Neuronal stem cell (in vitro differentiated cells): ENCODE measurements at places on chromosomes 4 and X.

- no peak for DNase-seq
These were observed 1021.2 kb downstream of the PCDH7 start for GRCh38 chr4:31741326-31741725.

GRCh38 chrX:150405006-150405405 is 41.9 kb downstream of the MAMLD1 start:
- no peak for DNase-seq

DNA sequence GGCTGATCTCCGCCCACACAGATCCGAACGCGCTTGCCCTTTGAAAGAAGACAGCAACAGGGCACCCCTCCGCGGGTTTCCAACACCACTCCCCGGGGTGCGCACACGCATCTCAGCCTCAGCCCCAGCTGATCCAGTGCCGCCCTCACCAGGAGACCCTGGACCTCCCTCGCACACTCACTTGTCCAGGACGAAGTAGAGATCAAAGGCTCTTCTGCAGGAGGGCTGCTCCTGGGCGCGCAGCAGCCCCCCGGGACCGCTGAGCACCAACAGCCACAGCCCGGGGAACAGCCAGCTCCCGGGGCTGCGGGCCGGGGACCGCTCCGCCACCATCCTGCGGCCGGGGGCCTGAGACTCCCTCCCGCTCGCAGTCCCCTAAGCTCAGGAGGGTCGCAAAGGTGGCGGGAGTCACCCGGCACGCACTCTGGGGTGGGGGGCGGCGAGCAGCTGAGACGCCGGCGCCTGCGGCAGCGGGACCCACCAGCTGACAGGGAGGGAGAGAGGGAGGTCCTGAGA is 743 bp downstream of the ANTXR2 start:
- no peak for DNase-seq

- DNase-seq: no peak
These were observed 285.6 kb downstream of the TENM3 start for GRCh38 chr4:182528819-182529218.

DNA sequence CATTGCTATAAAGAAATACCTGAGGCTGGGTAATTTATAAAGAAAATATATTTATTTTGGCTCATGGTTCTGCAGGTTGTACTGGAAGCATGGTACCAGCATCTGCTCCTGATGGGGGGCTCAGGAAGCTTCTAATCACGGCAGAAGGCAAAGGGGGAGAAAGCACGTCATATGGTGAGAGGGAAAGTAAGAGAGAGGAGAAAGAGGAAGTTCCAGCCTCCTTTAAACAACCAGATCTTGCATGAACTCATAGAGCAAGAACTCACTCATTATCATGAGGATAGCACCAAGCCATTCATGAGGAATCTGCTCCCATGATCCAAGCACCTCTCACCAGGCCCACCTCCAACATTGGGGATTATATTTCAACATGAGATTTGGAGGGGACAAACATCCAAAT is 125.0 kb upstream of the GRPR start:
- DNase-seq: no peak

DNA sequence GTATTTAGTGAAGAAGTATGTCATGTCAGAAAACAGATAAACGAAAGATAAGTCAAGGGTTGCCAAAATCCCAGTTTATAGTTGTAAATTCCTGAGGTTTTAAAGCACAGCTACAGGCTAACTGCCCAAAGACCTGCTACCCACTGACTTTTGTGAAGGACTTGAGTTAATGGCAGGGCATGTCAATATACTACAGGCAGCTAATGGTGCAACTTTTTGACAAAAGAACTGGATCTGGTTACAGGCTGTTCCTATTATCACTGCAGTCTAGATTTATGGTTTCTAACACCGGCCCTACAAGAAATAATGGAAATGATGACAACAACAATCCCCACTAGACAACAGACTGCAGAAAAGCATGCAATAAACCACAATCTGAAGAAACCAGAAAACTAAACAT is 6.4 kb downstream of the SCML2 start:
- DNase-seq: no peak

DNA sequence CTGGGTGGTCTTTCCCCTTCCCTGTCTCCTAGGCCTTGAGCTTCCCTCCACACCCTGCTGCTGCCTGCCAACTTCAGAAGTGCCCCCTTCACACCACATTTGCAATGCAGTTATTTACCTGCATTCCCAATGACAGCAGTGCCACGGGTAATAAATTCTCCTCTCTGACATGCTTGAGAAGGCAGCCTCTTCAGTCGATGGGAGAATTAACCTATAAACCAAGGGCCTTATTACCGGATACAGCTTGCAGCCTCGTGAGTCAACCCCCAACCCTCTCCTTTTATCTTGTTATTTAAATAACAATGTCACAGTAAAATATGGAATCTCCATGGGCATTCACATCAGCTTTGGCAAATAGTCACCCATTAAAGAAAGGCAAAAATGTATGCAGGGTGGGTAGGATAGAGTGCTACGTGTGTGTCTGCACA is 34.7 kb upstream of the LGI2 start:
- DNase-seq: no peak

- DNase-seq: no peak
These were observed 94.6 kb upstream of the RPS6KA3 start for GRCh38 chrX:20361081-20361889.

DNA sequence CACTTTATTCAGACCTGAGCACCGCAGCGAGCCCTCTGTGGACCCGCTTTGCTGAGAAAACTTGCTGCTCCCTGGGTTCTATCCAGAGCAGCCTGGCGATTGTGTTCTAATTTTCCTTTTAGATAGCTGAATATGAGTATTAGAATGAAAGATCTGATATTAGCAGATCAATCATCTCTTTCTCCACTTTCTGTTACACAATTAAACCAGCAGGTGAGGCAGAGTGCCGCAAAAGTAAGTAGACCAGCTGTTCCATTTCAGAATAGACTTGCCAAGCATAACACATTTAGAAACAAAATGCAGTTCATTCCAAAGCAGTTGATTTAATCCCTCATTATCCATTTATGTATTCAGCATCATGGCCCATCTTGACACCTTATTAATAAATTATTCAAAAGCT is 58.6 kb downstream of the PALLD start:
- no peak for DNase-seq

GRCh38 chr4:21512353-21512752 is 436.2 kb downstream of the KCNIP4 start:
- peak; percentile 23 for DNase-seq

GRCh38 chr4:98519268-98519977 is 139.0 kb downstream of the TSPAN5 start:
- no peak for DNase-seq

GRCh38 chr4:185886832-185887524 is 75.0 kb upstream of the SORBS2 start:
- no peak for DNase-seq

GRCh38 chrX:12824944-12825343 is 33.7 kb downstream of the PRPS2 start:
- DNase-seq: no peak

- no peak for DNase-seq
These were observed 150.8 kb downstream of the RBMX2 start for GRCh38 chrX:130552444-130553073.

GRCh38 chr4:2837904-2838496 is 5.6 kb upstream of the ADD1 start:
- no peak for DNase-seq

DNA sequence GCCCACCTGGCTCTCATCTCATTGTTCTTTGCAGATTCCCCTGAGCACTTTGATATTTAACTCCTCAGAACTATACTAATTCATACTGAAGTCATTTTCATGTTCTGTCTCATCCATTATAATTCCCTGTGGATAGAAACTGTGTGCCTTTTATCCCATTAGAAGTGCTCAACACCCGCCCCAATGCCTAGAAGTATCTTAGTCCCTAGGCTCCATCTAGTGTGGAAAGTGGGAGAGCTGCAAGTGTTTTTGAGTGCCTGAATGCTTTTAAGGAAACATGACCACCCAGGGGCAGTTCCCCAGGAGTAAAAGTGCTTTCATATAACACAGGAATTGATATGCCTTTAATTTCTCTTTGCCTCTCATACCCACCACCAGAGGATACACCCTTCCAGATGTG is 117.0 kb downstream of the CHRDL1 start:
- DNase-seq: peak; percentile 6

DNA sequence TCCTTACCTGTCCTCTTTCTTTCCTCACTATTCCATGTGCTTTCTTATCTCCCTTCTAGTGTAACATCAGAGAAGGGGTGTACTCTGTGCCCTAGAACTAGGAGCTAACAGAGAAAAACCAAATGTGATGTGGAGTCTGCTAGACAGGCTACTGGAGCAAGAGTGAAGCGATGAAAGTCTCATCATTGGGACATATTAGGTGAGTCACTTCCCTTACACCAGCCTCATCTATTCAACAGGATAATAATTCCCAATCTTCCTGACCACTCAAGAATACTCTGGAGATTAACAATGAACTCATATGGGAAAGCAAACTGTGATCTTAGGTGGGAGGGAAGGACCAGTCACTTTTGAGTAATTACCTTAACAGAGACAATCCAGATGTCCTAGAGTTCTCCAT is 58.1 kb downstream of the RAB40A start:
- no peak for DNase-seq

DNA sequence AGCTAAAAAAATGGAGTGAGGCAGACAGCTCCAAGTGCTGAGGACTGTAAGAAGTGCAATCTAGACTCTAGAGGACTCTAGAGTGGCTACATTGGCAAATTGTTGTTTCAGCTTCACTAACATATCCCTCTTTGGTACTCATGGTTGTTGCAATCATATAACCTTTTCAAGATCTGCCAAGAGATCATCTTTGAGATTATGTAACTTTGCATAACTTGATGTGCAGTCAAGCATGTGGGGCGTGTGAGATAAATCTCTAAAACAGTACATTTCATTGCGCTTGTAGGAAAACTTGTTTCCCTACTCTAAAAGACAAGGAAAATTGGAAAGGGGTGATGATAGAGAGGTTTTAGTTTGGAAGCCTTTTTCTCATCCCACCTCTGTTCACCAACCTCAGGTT is 11.2 kb upstream of the BRS3 start:
- DNase-seq: no peak

- no peak for DNase-seq
These were observed 680.6 kb downstream of the IQCM start for GRCh38 chr4:149135062-149135461.

GRCh38 chrX:113275804-113276203 is 435.2 kb upstream of the AMOT start:
- no peak for DNase-seq

GRCh38 chrX:65677954-65678469 is 10.6 kb downstream of the MSN start:
- no peak for DNase-seq

GRCh38 chr4:159463235-159463634 is 360.4 kb downstream of the RAPGEF2 start:
- no peak for DNase-seq

DNA sequence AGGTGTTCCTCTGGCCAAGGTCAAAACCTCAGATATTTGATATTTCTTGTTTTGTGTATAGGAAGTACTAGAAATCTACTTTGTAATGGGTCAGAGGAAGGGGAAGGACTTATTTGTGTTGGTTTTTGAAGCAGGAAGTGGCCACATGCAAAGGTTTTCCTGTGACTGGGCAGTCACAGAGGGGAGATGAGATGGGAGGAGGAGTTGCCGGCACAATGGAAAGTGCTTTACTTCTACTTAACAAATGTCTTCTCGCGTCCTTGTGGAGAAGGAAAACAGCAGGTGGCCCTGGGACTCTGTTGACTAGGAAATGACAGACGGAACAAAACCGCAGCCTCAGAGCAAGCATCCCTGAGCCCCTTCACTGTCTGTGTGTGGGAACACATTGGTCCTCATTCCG is 46.6 kb downstream of the SHROOM2 start:
- DNase-seq: no peak

DNA sequence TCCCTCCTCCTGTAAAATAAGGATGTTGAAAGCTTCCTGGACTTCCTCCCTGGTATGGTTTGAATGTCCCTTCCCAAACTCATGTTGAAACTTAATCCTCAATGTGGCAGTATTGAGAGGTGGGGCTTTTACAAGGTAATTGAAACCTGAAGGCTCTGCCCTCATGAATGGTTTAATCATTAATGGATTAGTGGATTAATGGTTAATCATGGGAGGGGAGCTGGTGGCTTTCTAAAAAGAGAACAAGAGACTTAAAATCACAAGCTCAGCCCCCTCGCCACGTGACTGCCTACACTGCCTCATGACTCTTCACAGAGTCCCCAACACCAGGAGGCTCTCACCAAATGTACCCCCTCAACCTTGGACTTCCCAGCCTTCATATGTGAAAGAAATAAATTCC is 124.6 kb upstream of the ANXA3 start:
- no peak for DNase-seq

- no peak for DNase-seq
These were observed 10.9 kb upstream of the TET2 start for GRCh38 chr4:105135785-105136184.

DNA sequence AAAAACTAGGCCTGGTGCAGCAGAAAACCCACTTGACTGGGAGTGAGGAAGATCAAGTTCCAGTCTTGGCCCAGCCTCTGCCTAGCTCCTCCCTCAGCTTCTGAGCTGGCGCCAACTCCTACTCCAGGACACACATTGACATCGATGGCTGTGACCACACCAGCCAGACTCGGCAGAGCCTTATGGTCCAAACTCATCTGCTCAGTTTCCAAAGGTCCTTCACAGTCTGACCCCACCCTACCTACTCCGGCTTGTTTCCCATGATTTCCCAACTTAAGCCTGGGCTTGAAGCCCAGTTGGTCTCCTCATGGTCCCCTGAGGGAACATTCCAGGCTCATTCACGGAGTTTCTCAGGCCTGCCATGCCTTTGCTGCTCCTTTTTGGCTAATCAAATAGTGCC is 10.1 kb downstream of the ELF4 start:
- DNase-seq: no peak

DNA sequence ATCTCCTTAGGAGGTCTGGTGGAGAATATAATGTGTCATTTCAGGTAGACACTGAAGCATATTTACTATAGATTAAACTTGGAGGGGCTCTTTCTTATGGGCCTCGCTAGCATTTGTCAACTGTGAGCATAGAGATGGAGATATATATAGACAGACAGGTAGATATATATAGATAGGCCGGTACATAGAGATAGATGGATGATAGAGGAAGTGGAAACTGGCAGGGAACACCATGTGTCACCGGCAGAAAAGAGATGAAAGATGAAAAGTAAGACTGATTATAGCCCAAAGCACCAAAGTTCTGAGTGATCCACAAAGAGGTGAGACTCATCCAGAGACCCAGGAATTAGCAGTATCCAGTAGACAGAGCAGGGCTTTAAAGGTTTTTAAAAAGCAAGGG is 268.1 kb downstream of the FBXW7 start:
- no peak for DNase-seq
